Stimulated activated CD8-positive, alpha-beta memory T cell treated with anti-CD3 and anti-CD28 coated beads, Interleukin-15, amount 100 ng/mL, for 4 hours (primary cell): ENCODE measurements at places on chromosomes 13 and 19.

DNA sequence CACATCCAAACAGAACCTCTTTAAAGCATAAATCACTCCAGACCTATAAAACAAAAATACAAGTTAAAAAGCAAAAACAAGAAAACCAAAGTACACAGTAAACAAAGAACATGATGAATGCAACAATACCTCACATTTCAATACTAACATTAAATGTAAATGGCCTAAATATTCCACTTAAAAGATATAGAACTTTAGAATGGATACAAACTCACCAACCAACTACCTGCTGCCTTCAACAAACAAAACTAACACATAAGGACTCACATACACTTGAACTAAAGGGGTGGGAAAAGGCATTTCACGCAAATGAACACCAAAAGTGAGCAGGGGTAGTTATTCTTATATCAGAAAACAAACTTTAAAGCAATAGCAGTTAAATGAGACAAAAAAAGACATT lies 44.9 kb upstream of the PABPC3 start:
- DNase-seq: no peak

GRCh38 chr13:75339635-75340374 lies 142.2 kb downstream of the TBC1D4 start:
- no peak for DNase-seq

- no peak for DNase-seq
Measured at GRCh38 chr13:22801402-22802003, 379.3 kb upstream of the SGCG start.

DNA sequence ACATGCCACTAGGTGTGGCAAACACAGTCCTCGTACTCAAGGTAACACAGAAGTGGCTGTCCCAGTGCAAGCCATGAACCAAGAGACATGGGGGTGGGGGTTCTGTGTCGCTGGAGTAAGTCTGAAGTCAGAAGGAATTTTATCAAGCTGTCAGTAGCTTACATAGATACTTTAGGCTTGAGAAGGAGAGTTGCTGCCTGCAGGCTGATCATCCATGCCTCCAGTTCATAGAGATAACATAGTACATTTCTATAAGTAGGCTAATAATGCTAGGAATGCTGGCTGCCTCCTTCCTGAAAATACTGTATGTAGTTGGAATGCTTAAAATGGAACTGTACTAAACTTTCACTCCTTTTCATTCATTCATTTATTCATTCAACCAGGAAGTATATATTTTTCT lies 70.1 kb downstream of the CAB39L start:
- DNase-seq: no peak

- DNase-seq: peak; percentile 21
Measured at GRCh38 chr19:4233282-4233853, 4.0 kb downstream of the EBI3 start.

DNA sequence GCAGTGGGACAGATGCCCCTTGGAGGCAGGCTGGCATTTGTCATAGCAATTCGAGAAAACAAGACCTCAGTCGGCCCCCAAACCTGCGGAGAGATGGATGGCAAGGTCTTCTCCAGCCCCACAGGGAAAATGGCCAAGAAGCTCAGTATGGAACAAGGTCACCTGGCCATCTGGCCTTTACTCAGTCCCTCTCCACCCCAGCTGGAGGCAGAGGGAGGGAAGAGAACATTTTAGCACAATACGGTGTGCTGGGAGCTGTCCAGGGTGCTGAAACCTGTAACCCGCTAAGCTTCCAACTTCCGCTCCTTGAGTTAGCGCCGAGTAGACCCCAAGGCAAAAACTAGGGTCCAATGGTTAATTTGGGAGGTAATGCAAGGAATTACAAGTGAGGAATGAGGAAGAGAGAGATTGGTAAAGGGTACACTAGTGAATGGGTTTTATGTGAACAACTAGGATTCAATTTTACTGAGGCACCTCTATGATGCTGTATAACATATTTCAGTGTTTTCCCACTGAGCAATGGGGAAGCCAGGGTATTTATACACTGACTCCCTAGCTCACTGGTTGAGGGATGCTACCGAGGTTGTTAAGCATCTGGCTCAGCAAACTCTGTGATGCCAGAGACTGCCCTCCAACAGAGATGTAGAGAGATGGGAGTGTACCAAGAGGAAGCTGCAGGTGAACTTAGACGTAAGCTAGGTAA lies 64.3 kb downstream of the CACNA1A start:
- no peak for DNase-seq

DNA sequence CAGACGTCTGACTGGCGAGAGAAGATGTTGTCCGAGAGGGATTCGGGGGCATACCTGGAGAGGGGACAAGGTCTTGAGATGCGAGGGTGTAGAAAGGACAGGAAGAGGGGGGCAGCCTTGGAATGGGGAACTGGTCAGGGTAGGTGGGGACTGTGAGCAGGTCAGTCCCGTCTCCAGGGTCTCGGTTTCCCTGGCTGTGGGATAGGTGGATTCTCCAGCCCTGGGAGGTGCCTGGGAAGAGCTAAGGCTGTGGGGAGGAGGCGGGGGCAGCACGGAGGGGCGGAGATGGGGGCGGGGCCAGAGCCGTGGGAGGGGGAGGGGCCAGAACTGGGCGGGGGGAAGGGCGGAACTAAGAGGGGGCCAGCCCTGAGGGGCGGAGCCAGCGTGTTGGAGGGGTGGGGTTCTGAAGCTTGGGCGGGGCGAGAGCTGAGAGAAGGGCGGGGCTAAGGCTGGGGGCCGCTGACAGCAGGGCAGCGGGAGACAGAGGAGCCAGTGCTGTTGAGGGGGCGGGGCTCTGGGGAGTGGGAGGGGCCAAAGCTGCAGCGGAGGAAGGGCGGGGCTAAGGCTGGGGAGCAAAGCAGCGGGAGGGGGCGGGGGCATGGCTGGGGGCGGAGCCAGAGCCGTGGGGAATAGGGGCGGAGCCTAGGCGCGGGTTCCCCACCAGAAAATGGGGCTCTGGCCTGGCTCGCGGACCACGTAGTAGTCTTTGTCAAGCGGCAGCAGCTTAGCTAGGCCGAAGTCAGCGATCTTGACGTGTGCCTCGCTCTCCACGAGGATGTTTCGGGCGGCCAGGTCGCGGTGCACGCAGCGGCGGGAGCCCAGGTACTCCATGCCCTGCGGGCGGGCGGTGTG lies 9.5 kb upstream of the INSL3 start:
- DNase-seq: no peak

DNA sequence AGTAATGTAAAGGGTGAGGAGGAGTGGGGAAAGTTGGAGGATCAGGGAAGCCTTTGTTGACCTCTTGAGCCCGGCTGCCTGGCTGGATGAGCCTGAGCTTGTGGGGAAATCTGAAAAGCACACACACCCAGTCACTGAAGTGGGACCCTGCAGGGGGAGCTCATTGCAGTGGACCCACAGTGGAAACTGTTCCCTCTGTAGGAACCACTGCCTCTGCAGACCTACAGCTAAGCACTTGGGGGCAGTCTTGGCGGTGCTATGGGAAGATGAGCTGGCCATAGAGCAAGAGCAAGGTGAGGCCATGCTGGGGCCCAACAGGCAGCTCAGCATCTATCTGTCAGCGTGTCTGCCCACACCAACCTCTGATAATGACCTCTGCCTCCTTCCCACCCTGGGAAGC lies 294.8 kb downstream of the TSHZ3 start:
- DNase-seq: peak; percentile 12

DNA sequence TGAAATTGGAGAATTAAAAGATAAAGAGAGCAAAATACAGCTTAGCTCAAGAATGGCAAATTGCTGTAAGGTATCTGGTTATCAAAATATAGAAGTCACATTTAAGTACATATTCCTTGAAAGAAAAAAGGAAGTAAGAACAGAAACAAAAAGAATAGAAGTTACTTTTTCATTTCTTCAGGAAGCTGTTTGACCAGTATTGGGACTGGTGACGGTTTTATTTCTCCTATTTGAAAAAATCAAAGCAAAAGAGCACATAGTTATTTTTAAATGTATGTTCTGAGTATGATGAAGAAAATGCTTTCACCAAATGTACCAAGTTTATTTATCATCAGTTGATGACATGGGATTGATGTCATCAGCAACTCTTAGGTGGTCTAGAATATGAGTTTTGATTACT lies 83.1 kb upstream of the OXGR1 start:
- DNase-seq: no peak

DNA sequence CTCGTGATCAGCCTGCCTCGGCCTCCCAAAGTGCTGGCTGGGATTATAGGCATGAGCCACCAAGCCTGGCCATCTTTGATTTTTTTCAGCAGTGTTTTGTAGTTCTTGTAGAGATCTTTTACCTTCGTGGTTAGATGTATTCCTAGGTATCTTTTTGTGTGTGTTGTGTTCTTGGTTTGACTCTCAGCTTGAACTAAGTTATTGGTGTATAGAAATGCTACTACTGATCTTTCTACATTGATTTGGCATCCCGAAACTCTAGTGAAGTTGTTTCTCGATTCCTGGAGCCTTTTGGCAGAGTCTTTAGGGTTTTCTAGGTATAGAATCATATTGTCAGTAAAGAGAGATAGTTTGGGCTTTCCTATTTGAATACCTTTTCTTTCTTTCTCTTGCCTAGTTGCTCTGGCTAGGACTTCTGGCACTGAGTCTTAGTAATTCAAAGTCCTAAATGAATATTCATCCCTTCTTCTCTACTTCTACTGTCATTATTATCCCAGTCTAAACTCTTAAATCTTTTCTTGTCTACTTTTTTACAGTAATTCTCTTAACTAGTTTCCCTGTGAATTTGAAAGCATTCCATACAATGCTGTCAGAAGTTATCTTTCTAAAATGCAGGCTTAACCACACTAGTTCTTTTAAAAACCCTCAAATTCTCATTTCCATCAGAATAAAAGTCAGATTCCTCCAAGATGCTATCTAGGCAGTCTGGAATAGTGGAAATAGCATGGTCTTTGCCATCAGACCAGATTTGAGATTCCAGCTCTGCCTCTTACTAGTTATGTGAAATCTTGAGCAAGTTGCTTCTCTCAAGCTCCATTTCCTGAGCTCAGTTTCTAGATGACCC lies 7.0 kb downstream of the GPR18 start:
- no peak for DNase-seq

DNA sequence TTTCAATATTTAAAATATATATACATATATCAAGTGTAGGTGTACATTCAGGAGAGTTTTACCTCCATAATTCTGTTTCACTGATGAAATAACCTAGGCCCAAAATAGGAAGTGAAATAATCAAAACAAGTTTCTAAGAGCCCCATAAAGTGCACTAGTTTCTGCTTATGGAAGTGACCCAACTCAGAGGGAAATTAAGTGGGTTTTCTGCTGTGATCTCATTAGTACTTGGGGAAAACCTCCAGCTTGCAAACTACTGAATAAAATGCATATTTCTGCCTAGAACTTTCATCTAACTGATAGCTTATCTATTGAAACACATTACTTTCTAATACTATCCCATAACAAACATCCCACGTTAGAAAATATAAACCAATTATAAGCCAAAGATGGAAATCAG lies 45.4 kb upstream of the MIR17HG start:
- no peak for DNase-seq

DNA sequence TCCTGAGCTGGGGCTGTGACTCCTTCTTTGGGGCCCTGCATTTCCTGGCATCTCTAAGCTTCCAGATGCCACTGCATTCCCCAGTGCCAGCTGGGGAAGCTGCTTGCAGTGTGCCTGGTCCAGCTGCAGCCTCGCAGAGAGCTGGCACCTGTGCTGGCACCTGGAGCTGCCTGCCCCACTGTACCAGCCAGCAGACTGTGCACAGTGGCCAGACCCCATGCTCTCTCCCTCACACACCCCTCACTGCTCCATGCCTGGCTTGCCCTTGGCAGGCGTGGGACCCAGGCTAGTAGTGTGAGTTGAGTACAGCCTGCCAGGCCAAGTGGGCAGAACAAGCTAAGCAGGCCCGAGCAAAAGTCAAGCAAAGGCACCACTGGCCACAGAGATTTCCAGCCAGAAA lies 327.5 kb downstream of the NDFIP2 start:
- no peak for DNase-seq

GRCh38 chr13:99123101-99124045 lies 77.3 kb upstream of the UBAC2 start:
- no peak for DNase-seq

GRCh38 chr19:12975221-12975741 lies 5.9 kb downstream of the DAND5 start:
- no peak for DNase-seq

DNA sequence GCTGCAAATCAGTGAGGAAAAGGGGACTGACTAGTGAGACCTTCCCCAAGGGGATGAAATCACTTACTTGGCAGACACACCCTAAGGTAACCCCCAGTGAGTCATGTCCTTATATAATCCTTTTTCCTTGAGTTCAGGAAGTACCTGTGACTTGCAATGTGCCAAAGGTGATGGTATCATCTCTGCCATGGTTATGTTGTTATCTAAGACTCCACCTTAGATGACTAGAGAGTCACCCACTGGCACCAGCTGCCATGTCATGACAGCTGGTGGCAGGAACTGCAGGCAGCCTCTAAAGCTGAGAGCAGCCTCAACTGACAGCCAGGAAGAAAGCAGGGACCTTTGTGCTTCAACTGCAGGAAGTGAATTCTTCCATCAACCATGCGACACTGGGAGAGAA lies 12.5 kb downstream of the PBX4 start:
- peak; percentile 20 for DNase-seq

DNA sequence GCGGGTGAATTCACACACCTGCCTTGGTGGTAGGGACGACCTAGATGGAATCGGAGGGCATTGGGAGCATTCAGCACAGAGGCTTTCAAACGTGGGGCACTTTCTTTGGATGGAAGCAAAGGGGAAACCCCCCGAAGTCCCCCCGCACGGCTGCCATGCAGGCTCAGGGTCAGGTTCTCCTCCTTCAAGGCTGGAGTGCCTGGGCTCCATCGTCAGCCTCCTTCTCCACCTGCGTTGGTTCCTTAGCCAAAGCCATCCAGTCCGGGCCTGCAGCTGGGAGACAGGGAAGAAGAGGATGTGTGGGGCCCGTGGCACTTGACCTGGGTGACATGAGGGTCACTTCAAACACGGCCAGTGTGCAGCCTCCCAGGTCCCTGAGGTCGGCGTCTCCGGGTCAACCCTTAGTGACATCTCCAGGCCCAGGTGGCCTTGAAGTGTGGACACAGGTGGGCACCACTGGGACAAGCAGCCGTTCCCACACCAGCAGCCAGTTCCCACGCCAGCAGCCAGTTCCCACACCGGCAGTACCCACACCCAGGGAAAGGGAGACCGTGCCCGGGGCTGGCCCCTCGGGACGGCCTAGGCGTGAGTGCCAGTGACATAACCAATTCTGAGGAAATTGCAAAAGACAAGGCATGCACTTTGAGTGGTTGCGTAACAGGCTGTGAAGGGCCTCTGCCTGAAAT lies 116.0 kb downstream of the SOX1 start:
- DNase-seq: no peak

DNA sequence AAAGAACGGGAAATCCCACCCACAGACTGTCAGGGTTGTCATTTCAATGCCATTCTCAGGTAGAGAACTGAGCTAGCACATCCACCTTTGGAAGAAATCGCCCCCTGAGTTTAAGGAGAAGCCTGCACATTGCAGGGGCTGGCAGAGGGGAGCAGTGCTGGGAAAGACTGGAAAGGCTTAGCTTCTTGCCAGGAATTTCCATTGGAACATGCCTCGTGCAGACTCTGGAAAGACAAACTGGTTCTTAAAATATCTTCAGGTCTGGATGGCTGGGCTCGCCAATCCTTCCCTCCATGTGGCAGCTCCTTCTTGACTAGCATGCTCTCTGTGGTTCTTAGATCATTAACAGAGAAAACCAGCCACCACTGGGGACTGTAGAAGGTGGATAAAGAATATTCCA lies 414.1 kb downstream of the TSHZ3 start:
- DNase-seq: no peak

GRCh38 chr19:53977429-53977990 lies 13.9 kb upstream of the CACNG6 start:
- peak; percentile 37 for DNase-seq
